ENCODE measurements at places on chromosomes 3 and 15. TPM values are rescaled to one million over a fixed set of nuclear protein-coding genes. Genes with fewer than 3 reads are reported as not detected.

HTR3E gene
- not detected for total RNA-seq

ANKRD63 gene
- not detected for total RNA-seq

TBC1D2B gene
- total RNA-seq, result 58.1 TPM

DNA sequence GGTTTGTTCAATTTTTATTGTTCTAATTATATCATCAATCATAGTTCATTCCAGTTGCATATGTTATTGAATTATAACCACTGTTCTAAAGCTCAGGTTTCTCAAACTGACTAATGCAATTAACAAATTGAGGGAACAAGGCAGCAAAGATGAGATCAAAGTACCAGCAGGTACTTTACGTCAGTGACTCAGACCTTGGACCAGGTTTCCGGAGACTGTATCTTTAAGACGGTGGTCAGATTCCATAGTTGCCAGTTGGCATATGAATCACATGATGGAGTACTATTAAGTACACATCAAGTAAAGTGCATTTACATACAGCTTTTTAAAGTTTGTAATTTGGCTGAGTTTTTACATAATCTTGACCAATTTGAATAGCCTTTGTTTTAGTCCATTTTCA, 583.6 kb upstream of the ROBO2 start:
- no peaks in the 10 kb centered on the region for H3K4me1 ChIP-seq
- no peaks in the 10 kb centered on the region for H3K36me3 ChIP-seq
- DNase-seq, result no peak
- no peaks in the 10 kb centered on the region for H3K27me3 ChIP-seq

CSTA gene
- not detected for total RNA-seq

A4GNT gene
- total RNA-seq, result not detected

- no peaks in the 10 kb centered on the region for H3K36me3 ChIP-seq
- peaks cover 17% of the 10 kb centered on the region for H3K4me1 ChIP-seq
- no peak overlapping the region for H3K27ac ChIP-seq
- no peaks in the 10 kb centered on the region for H3K27me3 ChIP-seq
- DNase-seq, result no peak
- no peak overlapping the region for H3K4me3 ChIP-seq
Measured at GRCh38 chr3:178236555-178237277, 299.5 kb upstream of the KCNMB2 start.

CP gene
- not detected for total RNA-seq

DNA sequence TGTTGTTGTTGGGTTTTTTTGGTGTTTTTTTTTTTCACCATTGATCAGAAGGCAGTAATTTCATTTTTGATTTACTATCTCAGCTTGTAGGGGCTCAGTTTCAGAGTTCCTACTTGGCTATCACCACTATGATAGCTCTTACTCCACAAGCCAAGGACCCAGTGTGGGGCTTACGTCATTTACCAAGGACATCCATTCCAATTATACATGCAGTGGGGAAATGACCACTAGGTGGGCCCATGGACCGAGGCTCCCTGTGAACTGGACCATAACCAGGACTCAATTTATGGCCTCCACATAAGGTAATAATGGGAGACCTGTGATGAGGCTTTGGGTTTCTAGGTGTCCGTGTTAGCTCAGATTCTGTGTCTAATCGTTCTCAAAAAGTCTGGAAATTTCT, 67.5 kb upstream of the CACNA1D start:
- no peaks in the 10 kb centered on the region for H3K4me1 ChIP-seq
- no peaks in the 10 kb centered on the region for H3K36me3 ChIP-seq
- H3K4me3 ChIP-seq, result no peak overlapping the region
- H3K27ac ChIP-seq, result no peak overlapping the region

TPRA1 gene
- 37.2 TPM for total RNA-seq

DNA sequence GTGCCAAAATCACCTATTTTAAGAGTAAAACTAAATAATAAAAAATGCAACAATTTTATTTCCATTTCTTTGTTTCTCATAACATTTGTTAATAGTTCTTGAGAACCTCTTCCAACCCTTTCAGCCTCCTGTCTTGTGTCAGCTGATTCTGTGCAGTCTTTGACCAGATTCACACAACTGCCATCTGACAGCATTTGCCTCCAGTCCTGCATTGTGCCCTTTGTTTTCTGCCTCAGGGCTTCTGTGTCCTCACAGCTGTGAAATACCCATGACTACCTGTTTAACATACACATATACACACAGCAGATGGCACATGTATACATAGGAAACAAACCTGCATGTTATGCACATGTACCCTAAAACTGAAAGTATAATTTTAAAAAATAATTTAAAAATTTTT, 13.2 kb upstream of the CNTN6 start:
- no peaks in the 10 kb centered on the region for H3K27me3 ChIP-seq
- peaks cover 7% of the 10 kb centered on the region for H3K4me1 ChIP-seq
- H3K36me3 ChIP-seq, result no peaks in the 10 kb centered on the region

DNA sequence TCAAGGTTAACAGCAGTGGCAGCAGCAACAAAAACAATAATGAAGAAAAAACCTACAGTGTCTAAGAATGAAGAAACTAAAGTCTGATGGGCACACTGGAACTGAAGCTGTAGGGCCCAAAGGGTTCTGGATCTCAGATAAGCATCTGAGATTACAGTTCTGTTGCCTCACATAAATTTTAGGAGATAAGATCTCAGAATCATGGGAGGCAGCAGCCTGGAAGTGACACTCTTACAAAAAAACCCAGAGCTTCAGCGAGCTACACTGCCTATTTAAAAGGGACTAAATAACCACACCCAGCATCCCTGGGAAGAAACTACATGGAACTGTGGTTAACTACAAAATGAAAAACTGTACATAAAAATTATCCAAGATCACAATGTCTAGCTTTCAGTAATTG, 61.2 kb downstream of the PLD1 start:
- peak overlapping the region; percentile 68 for H3K27ac ChIP-seq
- no peak overlapping the region for H3K4me3 ChIP-seq
- peaks cover 3% of the 10 kb centered on the region for H3K36me3 ChIP-seq
- H3K4me1 ChIP-seq, result peaks cover 40% of the 10 kb centered on the region

TUSC7 gene
- total RNA-seq, result not detected

- no peak for DNase-seq
- peaks cover 17% of the 10 kb centered on the region for H3K4me1 ChIP-seq
- H3K4me3 ChIP-seq, result no peak overlapping the region
- no peak overlapping the region for H3K27ac ChIP-seq
Measured at GRCh38 chr15:60779718-60780503, 301.0 kb upstream of the ICE2 start.

GRCh38 chr3:56193519-56193918, 274.7 kb downstream of the ERC2 start:
- H3K36me3 ChIP-seq, result no peaks in the 10 kb centered on the region
- H3K4me3 ChIP-seq, result no peak overlapping the region
- no peaks in the 10 kb centered on the region for H3K27me3 ChIP-seq
- no peak overlapping the region for H3K27ac ChIP-seq
- DNase-seq, result no peak

- H3K4me1 ChIP-seq, result peaks cover 16% of the 10 kb centered on the region
- H3K27me3 ChIP-seq, result no peaks in the 10 kb centered on the region
- DNase-seq, result no peak
- H3K27ac ChIP-seq, result no peak overlapping the region
Measured at GRCh38 chr3:160393346-160394008, 5.5 kb downstream of the IFT80 start.

GUCA1C gene
- not detected for total RNA-seq

GRCh38 chr3:70736009-70736408, 423.6 kb upstream of the MDFIC2 start:
- H3K4me1 ChIP-seq, result peaks cover 35% of the 10 kb centered on the region
- H3K27me3 ChIP-seq, result no peaks in the 10 kb centered on the region
- peak overlapping the region; percentile 77 for H3K27ac ChIP-seq
- no peaks in the 10 kb centered on the region for H3K36me3 ChIP-seq

GRCh38 chr15:65254758-65255157, 31.9 kb downstream of the PARP16 start:
- H3K27me3 ChIP-seq, result no peaks in the 10 kb centered on the region
- DNase-seq, result no peak
- no peak overlapping the region for H3K4me3 ChIP-seq
- no peak overlapping the region for H3K27ac ChIP-seq

DNA sequence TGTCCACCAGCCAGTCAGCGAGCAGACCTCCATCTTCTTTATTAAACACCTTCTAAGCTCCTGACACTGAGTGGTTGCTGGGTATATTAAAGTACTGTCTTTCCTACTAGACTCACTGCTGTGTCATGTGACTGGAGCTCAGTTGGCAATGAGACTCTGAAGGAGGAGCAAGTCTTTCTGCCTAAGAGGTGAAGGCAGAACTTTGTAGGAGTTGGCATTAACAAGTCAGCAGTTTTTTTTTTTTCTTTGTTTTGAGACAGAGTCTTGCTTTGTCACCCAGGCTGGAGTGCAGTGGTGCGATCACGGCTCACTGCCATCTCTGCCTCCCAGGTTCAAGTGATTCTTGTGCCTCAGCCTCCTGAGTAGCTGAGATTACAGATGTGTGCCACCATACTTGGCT, 62.2 kb downstream of the ABHD5 start:
- H3K4me1 ChIP-seq, result peaks cover 25% of the 10 kb centered on the region
- no peak overlapping the region for H3K27ac ChIP-seq
- no peaks in the 10 kb centered on the region for H3K36me3 ChIP-seq
- H3K4me3 ChIP-seq, result no peak overlapping the region
- H3K27me3 ChIP-seq, result no peaks in the 10 kb centered on the region

CNBP gene
- total RNA-seq, result 158 TPM

C2CD4A gene
- 0.10 TPM for total RNA-seq

GRCh38 chr3:70996082-70996481, 587.4 kb downstream of the FOXP1 start:
- no peak overlapping the region for H3K4me3 ChIP-seq
- peaks cover 43% of the 10 kb centered on the region for H3K36me3 ChIP-seq
- H3K4me1 ChIP-seq, result peaks cover 80% of the 10 kb centered on the region
- H3K27me3 ChIP-seq, result no peaks in the 10 kb centered on the region
- DNase-seq, result no peak

GRCh38 chr3:17192995-17193394, 308.2 kb downstream of the PLCL2 start:
- DNase-seq, result no peak
- no peak overlapping the region for H3K4me3 ChIP-seq
- peaks cover 21% of the 10 kb centered on the region for H3K4me1 ChIP-seq
- H3K36me3 ChIP-seq, result peaks cover 2% of the 10 kb centered on the region

DNA sequence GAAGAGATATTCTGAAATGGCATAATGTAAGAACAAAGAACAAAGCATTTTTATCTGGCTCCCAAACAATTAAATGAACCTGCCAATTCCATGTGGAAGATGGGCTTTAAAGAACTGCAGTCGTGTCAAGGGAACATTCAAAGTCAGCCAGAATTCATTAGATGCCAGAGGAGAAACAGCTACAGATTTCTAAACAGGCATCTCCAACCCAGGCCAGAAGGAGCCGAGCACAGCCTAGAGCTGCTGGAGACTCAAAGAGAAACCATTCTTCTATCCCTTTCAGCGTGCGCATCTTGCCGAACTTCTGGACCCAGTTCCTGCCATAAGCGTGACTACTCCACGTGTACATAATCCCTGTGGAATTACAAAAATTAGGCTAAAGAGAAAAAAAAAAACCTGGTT, 60.4 kb downstream of the MB21D2 start:
- no peaks in the 10 kb centered on the region for H3K27me3 ChIP-seq
- DNase-seq, result no peak
- H3K4me3 ChIP-seq, result no peak overlapping the region
- H3K4me1 ChIP-seq, result peaks cover 15% of the 10 kb centered on the region
- no peak overlapping the region for H3K27ac ChIP-seq

DNA sequence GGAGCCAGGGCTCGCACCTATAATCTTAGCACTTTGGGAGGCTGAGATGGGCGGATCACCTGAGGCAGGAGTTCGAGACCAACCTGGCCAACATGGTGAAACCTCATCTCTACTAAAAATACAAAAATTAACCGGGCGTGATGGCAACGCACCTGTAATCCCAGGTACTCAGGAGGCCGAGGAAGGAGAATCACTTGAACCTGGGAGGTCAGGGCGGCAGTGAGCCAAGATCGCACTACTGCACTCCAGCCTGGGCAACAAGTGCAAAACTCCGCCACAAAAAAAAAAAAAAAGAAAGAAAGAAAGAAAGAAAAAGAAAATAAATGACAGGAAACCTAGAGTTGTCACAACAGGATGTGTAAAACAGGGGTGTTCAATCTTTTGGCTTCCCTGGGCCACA, 3.0 kb upstream of the NMB start:
- H3K36me3 ChIP-seq, result peaks cover 9% of the 10 kb centered on the region
- H3K27ac ChIP-seq, result no peak overlapping the region
- no peaks in the 10 kb centered on the region for H3K27me3 ChIP-seq
- no peak overlapping the region for H3K4me3 ChIP-seq

DNA sequence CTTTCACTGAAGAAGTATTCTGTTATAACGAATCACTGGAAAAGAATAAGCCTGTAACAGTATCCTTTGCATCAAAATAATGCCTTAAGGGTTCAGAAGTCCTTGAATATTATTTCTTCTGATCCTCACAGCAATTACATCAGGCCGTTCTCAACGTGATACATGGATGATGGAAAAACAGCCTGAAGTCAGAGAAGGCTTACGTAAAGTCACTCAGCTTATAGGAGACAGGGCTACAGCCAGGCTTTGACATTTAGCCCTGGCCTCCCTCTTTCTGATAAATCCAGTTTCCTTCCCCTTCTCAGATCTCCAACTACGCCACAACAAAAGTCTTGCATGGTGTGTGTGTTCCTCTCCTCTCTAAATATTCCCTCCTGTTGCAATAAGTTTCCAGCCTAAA, 131.9 kb downstream of the ANO10 start:
- H3K27me3 ChIP-seq, result no peaks in the 10 kb centered on the region
- no peak overlapping the region for H3K4me3 ChIP-seq
- peaks cover 7% of the 10 kb centered on the region for H3K4me1 ChIP-seq
- H3K27ac ChIP-seq, result no peak overlapping the region
- peaks cover 4% of the 10 kb centered on the region for H3K36me3 ChIP-seq
- no peak for DNase-seq

DNA sequence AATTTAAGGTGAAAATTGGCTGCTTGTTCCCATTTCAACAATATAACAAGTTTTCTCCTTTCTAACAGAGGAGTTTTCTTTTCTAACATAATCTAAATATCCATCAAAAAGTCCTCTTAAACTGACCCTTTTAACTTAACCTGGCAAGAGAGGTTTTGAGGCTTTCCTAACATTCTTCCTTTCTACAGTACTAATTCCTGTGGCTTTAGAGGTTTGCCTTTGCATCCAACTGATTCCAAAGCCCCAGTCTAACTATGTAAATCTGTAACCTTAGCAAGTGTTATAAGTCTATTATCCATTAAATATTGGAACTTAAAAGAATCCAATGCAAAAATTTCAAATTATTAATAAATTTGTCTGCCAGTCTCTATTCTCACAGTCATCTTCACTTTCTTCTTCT, 134.1 kb downstream of the ISL2 start:
- no peak for DNase-seq
- peaks cover 22% of the 10 kb centered on the region for H3K36me3 ChIP-seq
- H3K4me3 ChIP-seq, result no peak overlapping the region
- H3K27ac ChIP-seq, result no peak overlapping the region

- H3K27ac ChIP-seq, result no peak overlapping the region
- no peaks in the 10 kb centered on the region for H3K36me3 ChIP-seq
- DNase-seq, result no peak
- H3K4me3 ChIP-seq, result no peak overlapping the region
- no peaks in the 10 kb centered on the region for H3K27me3 ChIP-seq
- H3K4me1 ChIP-seq, result no peaks in the 10 kb centered on the region
Measured at GRCh38 chr3:77601823-77602415, 562.0 kb downstream of the ROBO2 start.
